Activated T-cell treated with anti-CD3 and anti-CD28 coated beads, Interleukin-2, amount 50 U/mL, for 4 hours (primary cell): ENCODE measurements at places on chromosomes 12 and 14. TPM values are rescaled to one million over a fixed set of nuclear protein-coding genes. Genes with fewer than 3 reads are reported as not detected.

Gene PZP
- not detected for total RNA-seq

DNA sequence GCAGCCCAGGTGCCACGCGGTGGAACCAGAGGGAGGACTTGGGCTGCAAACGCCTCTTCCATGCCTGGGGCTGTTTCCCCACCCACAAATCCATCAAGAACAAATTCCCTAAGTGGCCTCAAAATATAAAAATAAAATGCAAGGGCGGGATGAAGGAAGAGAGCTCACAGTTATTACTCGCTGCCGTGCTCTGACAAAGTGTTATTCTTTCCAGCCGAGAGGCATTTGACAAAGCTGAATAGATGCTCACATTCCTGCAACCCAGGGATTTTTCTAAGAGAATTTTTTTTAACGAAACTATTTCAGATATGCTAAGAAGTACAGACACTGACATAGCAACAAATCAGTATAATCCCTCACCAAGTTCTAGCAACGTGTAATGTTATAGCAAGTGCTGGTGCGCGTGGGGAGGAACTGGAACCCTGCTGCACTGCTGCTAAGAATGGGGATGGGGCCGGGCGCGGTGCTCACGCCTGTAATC is 70.7 kb downstream of the SCARB1 start:
- DNase-seq: no peak

DNA sequence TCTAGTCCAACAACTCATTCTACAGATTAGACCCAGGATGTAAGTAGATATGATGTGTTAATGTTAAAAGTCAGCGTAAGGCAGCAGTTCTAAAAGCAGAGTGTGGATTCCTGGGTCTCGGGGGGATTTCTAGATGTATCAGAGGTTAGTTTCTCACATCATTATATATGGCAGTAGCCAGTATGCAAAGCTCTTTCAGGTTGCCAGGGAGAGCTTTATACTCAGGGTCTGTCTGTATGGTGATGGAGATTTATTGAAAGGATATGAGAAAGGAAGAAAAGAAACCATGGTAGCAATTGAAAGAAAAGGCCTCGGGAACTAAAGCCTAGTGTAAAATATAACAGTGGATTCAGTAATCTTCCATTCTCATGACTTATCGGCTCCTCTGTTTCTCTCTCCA is 26.2 kb upstream of the PAWR start:
- DNase-seq: no peak

DNA sequence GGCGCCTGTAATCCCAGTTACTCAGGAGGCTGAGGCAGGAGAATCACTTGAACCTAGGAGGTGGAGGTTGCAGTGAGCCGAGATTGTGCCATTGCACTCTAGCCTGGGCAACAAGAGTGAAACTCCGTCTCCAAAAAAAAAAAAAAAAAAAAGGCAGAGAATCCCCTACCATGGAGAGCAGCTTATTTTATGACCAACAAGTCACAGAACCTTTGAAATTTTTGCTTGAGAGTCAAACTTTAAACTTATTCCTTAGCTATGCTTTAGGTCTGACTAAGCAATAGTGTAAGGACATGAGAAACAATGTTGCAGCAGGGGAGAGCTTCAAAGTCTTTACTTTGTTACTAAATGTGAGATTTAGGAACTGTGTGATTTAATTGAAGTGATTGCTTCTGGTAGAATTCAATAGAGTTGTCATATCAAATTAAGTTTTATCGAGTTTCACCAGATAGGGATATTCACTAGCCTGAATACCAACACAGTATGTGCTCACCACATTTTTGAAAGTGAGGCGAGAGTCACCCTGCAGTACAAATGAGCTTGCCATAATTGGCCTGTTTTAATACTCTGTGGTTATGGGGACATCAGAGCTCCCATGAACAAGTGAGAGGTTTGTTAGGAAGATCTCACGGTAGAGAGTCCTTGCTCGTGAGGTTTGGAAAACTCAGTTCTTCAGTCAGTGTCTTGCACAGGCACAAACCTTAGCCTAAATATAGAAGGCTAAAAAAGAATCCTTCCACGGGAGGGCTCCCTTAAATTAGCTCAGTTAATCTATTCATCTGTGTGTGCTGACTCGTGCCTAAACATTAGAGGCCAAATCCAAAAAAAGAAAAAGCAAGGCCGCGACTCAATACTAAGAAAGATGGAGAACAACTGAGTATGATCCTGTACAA is 108.6 kb downstream of the SAMD4A start:
- DNase-seq: no peak

DNA sequence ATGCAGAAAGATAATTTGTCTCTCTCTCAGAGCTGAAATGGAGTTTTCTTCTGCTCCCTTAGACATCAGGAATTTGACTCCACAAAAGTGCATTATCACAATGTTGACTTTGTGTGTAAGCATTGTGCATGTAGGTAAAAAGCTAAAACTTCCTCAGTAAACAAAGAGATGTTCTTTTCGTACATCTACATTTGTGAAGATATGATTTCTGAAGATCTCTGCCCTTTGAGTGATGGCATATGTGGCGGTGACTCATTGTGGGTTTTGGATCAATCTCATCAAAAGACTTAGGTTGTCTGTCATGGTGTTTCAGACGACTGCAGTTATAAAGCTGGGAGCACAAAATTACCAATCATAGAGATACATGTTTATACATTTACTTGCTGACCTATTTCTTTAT is 411.4 kb upstream of the LMO3 start:
- no peak for DNase-seq

GRCh38 chr12:29155079-29155478 is 6.0 kb downstream of the FAR2 start:
- no peak for DNase-seq

DNA sequence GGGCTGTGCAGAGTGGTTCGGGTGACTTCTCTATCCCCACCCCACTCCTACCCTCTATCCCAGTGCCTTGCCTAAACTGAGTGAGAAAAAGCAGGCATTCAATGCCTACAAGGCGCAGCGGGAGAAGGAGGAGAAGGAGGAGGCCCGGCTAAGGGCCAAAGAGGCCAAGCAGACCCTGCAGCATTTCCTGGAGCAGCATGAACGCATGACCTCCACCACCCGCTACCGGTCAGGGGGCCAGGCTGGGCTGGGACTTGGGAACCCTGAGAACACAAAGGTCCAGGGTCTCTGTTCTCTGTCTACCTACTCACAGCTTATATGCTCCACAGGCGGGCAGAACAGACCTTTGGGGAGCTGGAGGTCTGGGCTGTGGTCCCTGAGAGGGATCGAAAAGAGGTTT is 11.7 kb downstream of the PRPF40B start:
- no peak for DNase-seq

GRCh38 chr12:58396239-58396638 is 454.9 kb downstream of the ATP23 start:
- DNase-seq: no peak
